ENCODE measurements at places on chromosomes 12 and 14.

GRCh38 chr12:81811778-81812125 is 52.6 kb upstream of the PPFIA2 start:
- DNase-seq, result no peak

- DNase-seq, result peak; percentile 78
These were observed 50.6 kb downstream of the LRCOL1 start for GRCh38 chr12:132559652-132560363.

DNA sequence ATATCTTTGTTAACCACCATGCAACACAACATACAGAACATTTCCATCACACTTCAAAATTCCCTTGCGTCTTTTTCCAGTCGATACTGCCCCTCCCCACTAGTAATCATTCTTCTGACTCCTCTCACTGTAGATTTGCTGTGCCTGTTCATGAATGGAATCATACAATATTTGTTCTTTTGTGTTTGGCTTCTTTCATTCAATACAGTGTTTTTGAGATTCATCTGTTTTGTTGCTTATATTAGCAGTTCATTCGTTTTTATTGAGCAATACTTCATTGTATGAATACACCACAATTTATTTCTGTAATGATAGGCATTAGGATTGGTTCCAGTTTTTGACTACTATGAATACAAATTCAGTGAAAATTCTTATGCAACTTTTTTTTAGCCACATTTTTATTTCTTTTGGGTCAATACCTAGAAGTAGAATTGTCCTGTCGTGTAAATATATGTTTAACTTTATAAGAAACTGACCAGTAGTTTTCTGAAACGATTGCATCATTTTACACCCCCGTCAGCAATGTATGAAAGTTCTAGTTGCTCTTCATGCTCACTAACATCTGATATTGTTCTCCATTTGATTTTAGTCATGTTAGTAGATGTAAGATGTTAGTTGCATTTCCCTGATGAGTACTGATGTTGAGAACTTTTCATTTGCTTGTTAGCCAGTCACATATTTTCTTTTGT is 127.5 kb downstream of the TGFB3 start:
- DNase-seq, result no peak

DNA sequence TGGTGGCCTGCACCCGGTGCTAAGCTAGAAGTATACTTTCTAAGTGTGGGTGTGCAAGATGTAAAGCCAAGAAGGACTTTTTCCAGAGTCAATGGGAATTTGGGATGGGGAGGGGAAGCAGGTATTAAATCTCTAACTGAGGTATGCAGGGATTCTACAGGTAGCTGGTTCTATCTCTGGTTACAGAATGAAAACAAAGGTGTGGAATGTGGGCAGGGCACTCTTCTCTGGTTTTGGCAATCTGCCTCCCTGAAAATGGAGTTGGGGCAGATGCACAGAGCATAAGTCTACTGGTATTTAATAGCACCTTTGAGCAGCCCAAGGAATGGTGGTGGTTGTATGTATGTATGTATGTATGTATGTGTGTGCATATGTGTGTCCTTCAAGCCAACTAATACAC is 66.7 kb upstream of the PPP1R12A start:
- no peak for DNase-seq

DNA sequence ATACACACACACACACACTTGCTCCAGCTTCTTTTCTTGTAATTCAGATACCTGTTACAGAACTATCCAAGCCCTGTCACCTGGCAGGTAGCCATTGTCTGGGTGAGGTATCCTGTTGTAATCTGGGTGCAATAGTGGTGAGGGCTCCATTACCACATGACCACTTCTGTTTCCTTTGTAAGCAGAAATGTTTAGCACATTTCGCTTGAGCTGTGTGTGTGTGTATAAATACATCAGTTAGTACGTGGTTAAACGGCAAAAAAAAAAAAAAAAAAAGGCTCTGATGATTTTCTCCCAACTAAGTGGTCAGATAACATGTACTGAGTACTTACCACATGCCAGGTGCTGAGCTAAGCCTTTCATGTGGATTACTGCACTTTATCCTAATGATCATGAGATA is 129.3 kb upstream of the SSTR1 start:
- no peak for DNase-seq

DNA sequence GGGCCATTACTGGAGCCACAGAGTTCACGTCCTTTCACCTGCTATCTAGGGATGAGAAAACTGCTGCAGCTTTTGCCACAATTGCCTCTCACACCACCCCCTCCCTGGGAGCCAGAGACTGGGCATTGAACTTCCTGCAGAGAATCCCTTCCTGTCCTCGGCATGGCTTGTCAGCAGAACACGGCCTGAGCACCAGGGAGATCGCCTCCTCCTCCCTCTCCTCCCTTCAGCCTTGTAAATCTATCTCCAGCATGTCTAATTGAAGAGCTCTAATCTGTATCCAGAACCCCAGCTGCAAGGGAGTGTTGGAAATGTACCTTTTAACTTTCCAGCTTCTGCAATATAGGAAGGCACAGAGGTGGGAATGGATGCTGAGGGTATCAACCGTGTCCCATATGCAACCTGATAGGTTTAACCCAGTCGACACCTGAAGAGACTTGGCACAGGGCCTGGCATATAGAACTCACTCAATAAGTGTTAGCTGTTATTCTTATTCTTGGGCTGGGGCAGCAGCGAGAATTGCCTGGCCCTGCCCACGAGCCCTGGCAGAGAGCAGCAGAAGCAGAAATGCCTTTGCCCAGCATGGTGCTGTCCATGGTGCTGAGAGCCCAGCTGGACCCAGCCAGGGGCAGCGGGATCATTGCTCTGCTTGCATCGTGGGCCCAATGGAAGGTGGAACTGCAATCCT is 26.8 kb downstream of the TMEM63C start:
- DNase-seq, result peak; percentile 58

GRCh38 chr14:95155045-95155444 is 2.3 kb downstream of the DICER1 start:
- DNase-seq, result no peak

- peak; percentile 72 for DNase-seq
These were observed 2.0 kb downstream of the PTHLH start for GRCh38 chr12:27970401-27971120.

GRCh38 chr14:91293281-91293680 is 48.8 kb upstream of the GPR68 start:
- DNase-seq, result no peak

All from right kidney (tissue), 9 donors.